Natural killer cell treated with Interleukin-12 subunit alpha and Interleukin-12 subunit beta and Interleukin-15 and Interleukin-18, amount 100 ng/mL, for 72 hours (primary cell): ENCODE measurements at places on chromosomes 5 and 9.

GRCh38 chr9:133171161-133171961 is 7.6 kb upstream of the GBGT1 start:
- no peak overlapping the region for H3K4me3 ChIP-seq
- no peaks in the 10 kb centered on the region for H3K36me3 ChIP-seq
- no peak overlapping the region for H3K27ac ChIP-seq
- DNase-seq: no peak

DNA sequence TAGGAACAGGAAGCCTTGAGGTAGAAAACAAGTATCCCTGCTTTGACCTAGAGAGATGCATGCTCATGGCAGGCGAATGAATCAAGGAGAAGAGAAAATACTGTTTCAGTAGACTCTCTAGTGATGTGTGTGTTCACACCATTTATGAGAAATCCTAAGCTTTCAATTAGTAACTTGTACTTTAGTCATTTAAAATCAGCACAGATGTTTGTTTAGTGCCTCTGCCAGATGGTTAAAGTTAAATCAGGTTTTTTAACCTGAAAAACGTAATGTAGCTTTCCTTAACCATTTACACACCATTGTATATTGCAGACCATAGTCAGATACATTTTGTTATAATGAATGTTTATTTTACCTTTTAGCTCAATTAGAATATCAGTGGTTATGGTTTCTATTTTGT is 5.0 kb downstream of the TJP2 start:
- no peak for DNase-seq
- no peak overlapping the region for H3K27ac ChIP-seq
- peaks cover 28% of the 10 kb centered on the region for H3K4me1 ChIP-seq
- no peak overlapping the region for H3K4me3 ChIP-seq
- H3K27me3 ChIP-seq: no peaks in the 10 kb centered on the region

DNA sequence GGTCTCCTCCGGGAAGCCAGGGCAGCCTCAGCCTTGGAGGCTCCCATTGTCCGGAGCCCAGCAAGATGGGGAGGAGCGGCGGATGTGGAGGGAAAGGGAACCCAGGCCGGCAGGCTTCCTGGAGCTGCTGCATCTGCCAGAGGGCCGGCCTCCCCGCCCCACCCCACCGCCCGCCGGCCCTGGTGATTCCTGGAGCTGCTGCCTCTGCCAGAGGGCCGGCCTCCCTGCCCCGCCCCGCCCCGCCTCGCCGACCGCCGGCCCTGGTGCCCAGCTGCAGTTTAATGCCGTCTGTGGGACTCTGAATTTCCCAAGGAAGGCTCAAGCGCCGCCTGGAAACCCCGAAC is 31.6 kb downstream of the EXD3 start:
- H3K27ac ChIP-seq: no peak overlapping the region
- no peak for DNase-seq
- H3K36me3 ChIP-seq: no peaks in the 10 kb centered on the region
- H3K4me3 ChIP-seq: no peak overlapping the region
- peaks cover 6% of the 10 kb centered on the region for H3K4me1 ChIP-seq
- H3K27me3 ChIP-seq: no peaks in the 10 kb centered on the region

- peak overlapping the region; percentile 81 for H3K4me3 ChIP-seq
- no peaks in the 10 kb centered on the region for H3K27me3 ChIP-seq
- peaks cover 67% of the 10 kb centered on the region for H3K4me1 ChIP-seq
- H3K36me3 ChIP-seq: no peaks in the 10 kb centered on the region
- peak; percentile 88 for DNase-seq
Observed at GRCh38 chr5:157607371-157608161, 32.0 kb upstream of the ADAM19 start.

GRCh38 chr5:83711982-83712601 is 8.6 kb downstream of the HAPLN1 start:
- no peak overlapping the region for H3K27ac ChIP-seq
- no peaks in the 10 kb centered on the region for H3K36me3 ChIP-seq
- no peak for DNase-seq
- H3K4me3 ChIP-seq: no peak overlapping the region
- no peaks in the 10 kb centered on the region for H3K4me1 ChIP-seq
- H3K27me3 ChIP-seq: peaks cover 17% of the 10 kb centered on the region

DNA sequence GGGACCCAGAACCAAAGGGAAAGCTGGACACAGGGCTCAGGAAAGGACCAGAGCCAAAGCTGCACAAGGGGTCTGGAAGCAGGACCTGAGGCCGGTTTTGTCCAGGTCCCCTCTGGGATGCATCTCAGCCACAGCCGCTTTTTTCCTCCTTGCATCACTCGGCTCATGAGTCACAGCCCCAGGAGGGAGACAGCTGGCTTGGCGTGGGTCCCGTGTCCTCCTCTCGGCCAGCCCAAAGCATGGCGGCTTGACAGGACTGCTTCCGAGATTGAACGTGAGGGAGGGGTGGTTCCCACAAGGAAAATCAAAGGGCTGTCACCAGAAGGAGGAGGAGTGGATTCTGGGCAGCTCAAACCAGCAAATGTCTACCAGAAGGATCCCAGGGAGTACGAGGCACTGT is 56.7 kb upstream of the CPLX2 start:
- no peaks in the 10 kb centered on the region for H3K36me3 ChIP-seq
- no peak overlapping the region for H3K4me3 ChIP-seq
- peaks cover 3% of the 10 kb centered on the region for H3K27me3 ChIP-seq
- no peak for DNase-seq
- no peaks in the 10 kb centered on the region for H3K4me1 ChIP-seq

GRCh38 chr9:36485647-36486328 is 85.7 kb upstream of the RNF38 start:
- DNase-seq: no peak
- H3K36me3 ChIP-seq: no peaks in the 10 kb centered on the region
- H3K27me3 ChIP-seq: no peaks in the 10 kb centered on the region

GRCh38 chr5:67998709-67999261 is 216.8 kb upstream of the PIK3R1 start:
- no peaks in the 10 kb centered on the region for H3K36me3 ChIP-seq
- H3K4me3 ChIP-seq: no peak overlapping the region
- H3K27me3 ChIP-seq: peaks cover 8% of the 10 kb centered on the region
- no peaks in the 10 kb centered on the region for H3K4me1 ChIP-seq

DNA sequence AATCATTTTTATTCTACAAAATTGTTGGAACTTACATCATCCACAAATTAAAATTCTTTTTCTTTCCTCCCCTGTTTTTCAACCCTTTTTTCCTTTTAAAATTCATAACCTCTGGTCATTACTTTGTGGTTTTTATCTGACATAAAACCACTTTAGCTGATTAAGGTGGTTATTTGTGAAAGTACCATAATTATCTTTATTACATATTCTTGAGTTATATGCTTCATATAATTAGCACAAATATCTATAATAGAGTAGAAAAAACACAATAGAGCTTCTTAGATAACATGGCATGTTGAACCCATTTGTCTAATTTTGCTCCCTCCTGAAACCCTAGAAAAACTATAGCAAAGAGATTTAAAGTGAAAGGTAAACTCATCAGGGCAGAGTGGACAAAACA is 22.9 kb upstream of the PPIC start:
- H3K36me3 ChIP-seq: peaks cover 6% of the 10 kb centered on the region
- no peak overlapping the region for H3K4me3 ChIP-seq
- no peak overlapping the region for H3K27ac ChIP-seq
- DNase-seq: no peak
- no peaks in the 10 kb centered on the region for H3K4me1 ChIP-seq

GRCh38 chr9:106403081-106403480 is 459.9 kb upstream of the ZNF462 start:
- H3K4me3 ChIP-seq: no peak overlapping the region
- H3K36me3 ChIP-seq: peaks cover 9% of the 10 kb centered on the region
- H3K4me1 ChIP-seq: no peaks in the 10 kb centered on the region
- H3K27me3 ChIP-seq: no peaks in the 10 kb centered on the region
- no peak for DNase-seq

DNA sequence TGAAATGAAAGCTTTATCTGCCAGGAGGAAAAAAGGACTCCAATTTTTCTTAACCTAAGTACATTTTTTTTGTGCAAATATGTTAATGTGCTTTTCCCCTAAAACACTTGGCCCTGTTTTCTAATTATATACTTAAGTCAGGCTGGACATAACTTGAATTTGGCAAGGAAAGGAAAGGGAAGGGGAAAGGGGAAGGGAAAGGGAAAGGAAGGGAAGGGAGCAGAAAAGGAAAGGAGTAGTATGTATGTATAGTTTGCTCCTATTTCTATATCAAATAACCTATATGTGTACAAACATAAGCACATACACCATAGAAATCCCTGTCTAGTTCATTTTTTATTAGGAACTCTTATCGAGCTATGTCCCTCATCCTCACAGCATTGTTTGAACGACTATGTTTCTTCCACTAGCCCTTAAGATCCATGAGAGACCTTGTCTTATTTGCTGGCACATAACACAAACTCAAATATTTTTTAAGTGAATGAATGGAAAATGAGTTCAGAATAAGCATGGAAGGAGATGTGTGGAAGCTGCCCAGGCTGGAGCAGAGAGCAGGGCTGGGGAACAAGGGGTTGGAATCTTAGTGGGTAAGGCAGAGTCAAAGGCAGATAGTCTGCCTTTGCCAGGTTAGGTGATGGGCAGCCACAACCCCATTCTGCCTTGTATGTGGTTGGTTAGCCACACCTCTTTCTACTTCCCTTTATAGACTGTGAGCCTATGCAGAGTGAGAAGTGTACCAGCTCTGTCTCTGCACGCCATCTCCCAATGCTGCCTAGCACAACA is 70.0 kb downstream of the KLHL3 start:
- no peaks in the 10 kb centered on the region for H3K27me3 ChIP-seq
- no peaks in the 10 kb centered on the region for H3K36me3 ChIP-seq
- no peak for DNase-seq
- H3K4me3 ChIP-seq: peak overlapping the region; percentile 45

DNA sequence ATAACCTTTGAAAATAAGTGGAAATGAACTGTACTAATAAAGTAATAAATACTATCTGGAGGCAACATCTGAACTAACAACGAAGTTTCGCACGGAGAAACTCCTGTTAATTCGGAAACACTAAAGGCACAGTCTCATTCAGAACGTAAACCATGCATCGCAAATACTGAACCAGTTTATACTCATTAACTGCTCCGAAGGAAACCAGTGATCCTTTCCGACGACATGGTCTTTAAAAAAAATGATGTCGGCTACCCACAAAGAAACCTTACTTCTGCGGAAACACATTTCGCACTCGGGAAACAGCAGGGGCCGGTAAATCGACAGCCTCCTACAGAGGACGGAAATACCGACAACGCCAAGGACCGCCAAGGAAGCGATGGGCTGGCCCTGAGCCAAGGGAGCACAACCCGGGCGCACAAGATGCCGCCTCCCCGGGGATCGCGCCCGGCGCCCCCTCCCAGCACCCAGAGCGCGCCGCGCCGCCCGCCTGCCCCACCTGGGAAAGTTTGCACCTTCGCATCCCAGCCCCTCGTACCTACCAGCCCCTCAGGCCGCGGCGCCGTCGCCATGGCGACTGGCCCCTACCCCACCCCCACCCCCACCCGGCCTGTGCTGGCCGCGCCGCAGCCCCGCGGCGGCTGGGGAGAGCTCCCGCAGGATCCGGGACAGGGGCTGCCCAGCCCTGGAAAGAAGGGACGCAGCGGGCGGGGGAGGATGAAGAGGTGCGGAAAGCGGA is 732 bp downstream of the PRKAA1 start:
- peaks cover 41% of the 10 kb centered on the region for H3K4me1 ChIP-seq
- H3K27ac ChIP-seq: peak overlapping the region; percentile 85
- peak overlapping the region; percentile 88 for H3K4me3 ChIP-seq
- H3K27me3 ChIP-seq: no peaks in the 10 kb centered on the region
- no peaks in the 10 kb centered on the region for H3K36me3 ChIP-seq

- H3K27me3 ChIP-seq: peaks cover 2% of the 10 kb centered on the region
- peaks cover 13% of the 10 kb centered on the region for H3K4me1 ChIP-seq
- no peak overlapping the region for H3K27ac ChIP-seq
- no peak for DNase-seq
Observed at GRCh38 chr9:136729144-136729543, 13.6 kb downstream of the LCN10 start.

DNA sequence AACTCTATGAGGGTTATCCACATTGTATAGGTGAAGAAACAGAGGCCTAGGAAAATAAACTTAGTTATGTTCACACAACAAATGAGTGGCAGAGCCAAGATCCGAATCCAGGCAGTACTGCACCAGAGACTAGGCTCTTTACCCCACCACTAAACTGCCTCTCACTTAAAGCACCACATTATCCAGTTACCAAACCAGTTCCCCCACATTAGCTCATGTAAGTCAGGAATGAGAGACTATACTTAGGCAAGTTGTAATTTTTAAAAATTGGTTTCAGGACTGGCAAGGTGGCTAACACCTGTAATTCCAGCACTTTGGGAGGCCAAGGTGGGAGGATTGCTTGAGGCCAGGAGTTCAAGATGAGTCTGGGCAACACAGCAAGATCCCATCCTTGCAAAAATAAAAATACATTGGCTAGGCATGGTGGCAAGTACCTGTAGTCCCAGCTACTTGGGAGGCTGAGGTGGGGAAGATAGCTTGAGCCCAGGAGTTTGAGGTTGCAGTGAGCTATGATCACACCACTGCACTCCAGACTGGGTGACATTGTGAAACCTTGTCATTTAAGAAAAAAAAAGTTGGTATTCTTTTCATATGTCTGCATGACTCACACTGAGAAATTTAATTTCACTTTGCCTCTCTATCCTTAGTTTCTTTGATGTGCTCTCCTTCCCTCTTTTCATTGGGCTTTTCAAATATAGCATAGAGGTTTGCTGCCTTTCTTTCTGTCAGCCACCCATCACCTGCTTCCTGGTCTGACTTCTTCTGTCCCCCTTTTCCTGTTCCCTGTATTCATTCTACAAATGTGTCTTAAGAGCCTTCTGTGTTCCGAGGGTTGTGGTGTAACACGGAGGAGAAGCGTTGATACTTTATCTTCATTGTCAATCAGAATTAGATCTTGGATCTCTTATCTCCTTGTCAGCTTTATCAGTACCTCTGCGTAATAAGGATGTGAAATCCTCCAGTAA is 64.7 kb downstream of the ERMP1 start:
- peak overlapping the region; percentile 48 for H3K4me3 ChIP-seq
- no peaks in the 10 kb centered on the region for H3K27me3 ChIP-seq
- H3K27ac ChIP-seq: peak overlapping the region; percentile 18

DNA sequence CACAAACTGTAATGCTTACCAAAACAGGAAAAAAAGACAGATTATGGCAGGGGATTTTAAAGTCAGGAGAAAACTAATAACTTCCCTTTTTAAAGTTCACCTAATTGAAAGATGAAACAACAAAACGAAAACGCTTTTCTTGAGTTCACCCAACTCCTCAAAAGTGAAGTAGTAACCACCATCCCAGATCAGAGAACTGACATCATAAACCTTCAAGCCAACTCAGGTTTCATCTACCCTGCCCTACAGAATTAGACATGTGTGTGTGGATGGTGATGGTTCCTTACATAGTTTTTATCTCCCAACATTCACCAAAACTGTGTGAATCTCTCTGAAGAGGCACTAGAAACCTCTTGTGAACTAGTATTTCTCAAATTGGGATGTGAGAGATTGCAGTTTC is 195.2 kb upstream of the PTGER4 start:
- no peaks in the 10 kb centered on the region for H3K36me3 ChIP-seq
- peaks cover 68% of the 10 kb centered on the region for H3K4me1 ChIP-seq
- no peak for DNase-seq
- peak overlapping the region; percentile 94 for H3K27ac ChIP-seq
- no peak overlapping the region for H3K4me3 ChIP-seq

DNA sequence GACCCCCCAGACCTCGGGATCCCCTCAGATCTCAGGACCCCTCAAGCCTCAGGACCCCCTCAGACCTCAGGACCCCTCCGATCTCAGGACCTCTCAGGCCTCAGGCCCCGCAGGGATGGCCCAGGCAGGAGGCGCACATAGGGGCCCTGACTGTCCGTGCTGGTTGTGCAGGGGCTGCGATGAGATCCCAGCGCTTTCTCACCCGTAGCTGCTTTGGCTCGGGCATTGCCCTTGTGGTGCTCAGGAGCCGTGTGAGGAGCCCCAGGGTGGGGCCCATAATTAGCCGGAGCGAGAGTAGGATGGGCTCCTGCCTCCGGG is 680 bp upstream of the LPCAT1 start:
- peak overlapping the region; percentile 20 for H3K4me3 ChIP-seq
- no peak for DNase-seq
- peaks cover 32% of the 10 kb centered on the region for H3K4me1 ChIP-seq
- H3K27me3 ChIP-seq: no peaks in the 10 kb centered on the region
